ENCODE measurements at places on chromosomes 6 and 20. TPM values are rescaled to one million over a fixed set of nuclear protein-coding genes. Genes with fewer than 3 reads are reported as not detected.

DNA sequence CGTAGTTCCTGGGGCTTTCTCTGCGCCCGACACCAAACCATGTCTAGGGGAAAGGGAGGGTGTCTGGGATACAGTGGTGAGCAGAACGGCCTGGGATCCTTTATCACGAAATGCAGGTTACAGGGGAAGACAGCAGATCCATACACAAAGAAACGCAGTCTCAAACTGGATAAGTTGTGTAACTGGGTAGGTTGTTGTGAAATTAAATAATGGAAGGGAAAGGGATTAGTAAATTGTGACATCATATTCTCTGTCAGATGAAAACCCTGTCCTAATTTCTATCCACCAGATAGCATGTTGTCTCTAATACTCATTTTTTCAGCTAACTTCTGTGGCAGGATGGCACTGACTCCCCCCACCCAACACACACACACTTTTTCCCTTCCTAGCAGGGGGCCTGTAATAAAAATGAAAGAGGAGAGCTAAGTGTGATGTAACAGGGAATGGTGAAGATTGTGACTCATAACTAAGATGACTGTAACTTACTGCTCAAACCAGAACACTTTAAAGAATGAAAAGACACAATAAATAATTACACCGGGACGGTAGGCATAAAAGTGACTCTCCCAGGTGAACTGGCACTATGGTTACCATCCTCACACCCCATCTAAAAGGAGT, 769 bp upstream of the TRPC4AP start:
- peaks cover 41% of the 10 kb centered on the region for H3K4me1 ChIP-seq
- H3K27ac ChIP-seq: peak overlapping the region; percentile 94
- H3K36me3 ChIP-seq: peaks cover 9% of the 10 kb centered on the region
- no peak for DNase-seq
- peak overlapping the region; percentile 83 for H3K4me3 ChIP-seq

DNA sequence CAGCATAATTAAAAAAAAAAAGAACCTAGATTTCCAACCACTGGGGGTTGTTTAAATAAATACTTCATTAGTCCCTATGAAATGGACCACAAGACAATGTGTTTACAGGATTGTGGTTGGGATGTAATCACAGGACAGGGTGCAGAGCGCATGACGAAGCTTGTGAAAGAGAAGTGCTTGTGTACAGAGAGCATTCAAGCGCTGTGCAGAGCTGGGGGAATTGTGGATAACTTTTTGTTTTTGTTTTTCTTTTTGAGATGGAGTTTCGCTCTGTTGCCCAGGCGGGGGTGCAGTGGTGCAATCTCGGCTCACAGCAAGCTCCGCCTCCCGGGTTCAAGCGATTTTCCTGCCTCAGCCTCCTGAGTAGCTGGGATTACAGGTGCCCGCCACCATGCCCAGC, 22.3 kb downstream of the LAMA5 start:
- no peaks in the 10 kb centered on the region for H3K4me1 ChIP-seq
- H3K27me3 ChIP-seq: peaks cover 2% of the 10 kb centered on the region
- H3K4me3 ChIP-seq: no peak overlapping the region
- H3K36me3 ChIP-seq: peaks cover 3% of the 10 kb centered on the region
- no peak overlapping the region for H3K27ac ChIP-seq
- no peak for DNase-seq

DNA sequence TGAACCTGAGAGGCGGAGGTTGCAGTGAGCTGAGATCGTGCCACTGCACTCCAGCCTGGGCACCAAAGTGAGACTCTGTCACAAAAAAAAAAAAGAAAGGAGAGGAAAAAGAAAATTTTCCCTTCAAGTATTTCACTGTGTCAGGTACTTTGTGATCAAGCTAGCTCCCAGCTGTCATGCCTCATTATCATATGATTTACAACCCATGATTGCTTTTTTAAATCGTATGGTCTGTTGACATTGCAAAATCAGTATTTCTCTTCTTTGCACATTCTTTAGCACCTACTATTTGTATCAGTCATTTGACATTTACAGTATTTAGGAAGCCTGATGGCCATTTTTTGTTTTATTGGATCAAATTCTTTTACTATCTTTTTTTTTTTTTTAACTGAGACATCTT, 22.4 kb downstream of the SASH1 start:
- no peaks in the 10 kb centered on the region for H3K36me3 ChIP-seq
- H3K4me3 ChIP-seq: no peak overlapping the region
- H3K27ac ChIP-seq: no peak overlapping the region

GRCh38 chr20:389220-389619, 8.7 kb downstream of the TRIB3 start:
- H3K4me3 ChIP-seq: no peak overlapping the region
- H3K4me1 ChIP-seq: peaks cover 7% of the 10 kb centered on the region
- DNase-seq: no peak
- peaks cover 55% of the 10 kb centered on the region for H3K36me3 ChIP-seq
- no peaks in the 10 kb centered on the region for H3K27me3 ChIP-seq

GRCh38 chr6:141521440-141521839, 611.3 kb upstream of the GJE1 start:
- H3K4me3 ChIP-seq: no peak overlapping the region
- H3K27me3 ChIP-seq: peaks cover 7% of the 10 kb centered on the region
- H3K36me3 ChIP-seq: no peaks in the 10 kb centered on the region
- H3K4me1 ChIP-seq: no peaks in the 10 kb centered on the region
- no peak for DNase-seq

- no peak overlapping the region for H3K27ac ChIP-seq
- no peak overlapping the region for H3K4me3 ChIP-seq
- no peaks in the 10 kb centered on the region for H3K36me3 ChIP-seq
- no peaks in the 10 kb centered on the region for H3K4me1 ChIP-seq
Observed at GRCh38 chr6:8633762-8634161, 198.4 kb upstream of the SLC35B3 start.

DNA sequence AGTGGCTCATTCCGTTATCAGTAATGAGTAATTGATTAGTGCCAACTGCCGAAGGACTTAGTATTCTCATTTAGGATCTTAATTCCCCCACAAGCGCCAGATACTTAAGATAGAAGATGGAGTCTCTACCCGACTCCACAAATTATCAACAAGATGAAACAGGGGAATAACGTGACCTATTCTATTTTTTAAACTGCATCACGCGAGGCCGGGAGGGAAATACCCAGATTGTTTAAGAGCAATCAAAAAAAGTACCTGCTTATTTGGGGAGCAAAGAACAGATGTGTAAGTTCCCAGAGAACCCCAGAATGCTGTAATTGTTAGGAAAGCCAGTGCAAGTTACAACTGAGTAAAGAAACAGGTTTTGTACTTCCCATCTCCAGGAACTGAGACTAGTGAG, 1.1 kb upstream of the MAP3K5 start:
- peak overlapping the region; percentile 94 for H3K27ac ChIP-seq
- peaks cover 27% of the 10 kb centered on the region for H3K4me1 ChIP-seq
- H3K27me3 ChIP-seq: peaks cover 9% of the 10 kb centered on the region
- H3K4me3 ChIP-seq: peak overlapping the region; percentile 89
- DNase-seq: no peak
- H3K36me3 ChIP-seq: peaks cover 3% of the 10 kb centered on the region

- H3K4me3 ChIP-seq: no peak overlapping the region
- no peak overlapping the region for H3K27ac ChIP-seq
- no peaks in the 10 kb centered on the region for H3K4me1 ChIP-seq
- H3K27me3 ChIP-seq: peaks cover 30% of the 10 kb centered on the region
- DNase-seq: no peak
Observed at GRCh38 chr20:59518881-59519706, 85.2 kb upstream of the PHACTR3 start.

- no peak for DNase-seq
- no peak overlapping the region for H3K4me3 ChIP-seq
- no peak overlapping the region for H3K27ac ChIP-seq
- no peaks in the 10 kb centered on the region for H3K36me3 ChIP-seq
- no peaks in the 10 kb centered on the region for H3K27me3 ChIP-seq
- H3K4me1 ChIP-seq: no peaks in the 10 kb centered on the region
Observed at GRCh38 chr20:6184086-6184485, 61.3 kb upstream of the FERMT1 start.

- H3K4me3 ChIP-seq: peak overlapping the region; percentile 61
- H3K4me1 ChIP-seq: peaks cover 62% of the 10 kb centered on the region
- H3K36me3 ChIP-seq: peaks cover 45% of the 10 kb centered on the region
- no peaks in the 10 kb centered on the region for H3K27me3 ChIP-seq
- DNase-seq: no peak
Observed at GRCh38 chr6:111818539-111819226, 54.6 kb downstream of the FYN start.

DNA sequence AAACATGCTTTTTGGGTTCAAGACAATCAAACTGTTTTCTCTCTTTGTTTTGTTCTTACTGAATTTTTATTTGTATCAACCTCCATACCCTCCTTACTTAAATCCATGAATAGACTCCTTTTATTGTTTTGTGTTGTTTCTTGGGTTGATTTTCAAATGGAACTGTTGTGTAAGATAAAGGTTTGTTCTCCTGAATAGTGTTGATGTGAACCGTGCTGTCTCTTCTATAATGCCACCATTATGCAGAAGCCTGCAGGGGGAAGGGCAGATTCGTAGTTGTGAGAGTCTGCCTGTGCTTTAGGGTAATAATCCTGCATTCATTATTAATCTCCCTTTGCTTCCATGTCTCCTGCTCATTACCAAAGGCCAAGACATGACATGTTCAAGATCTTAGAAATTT, 105.9 kb downstream of the CDKAL1 start:
- no peak overlapping the region for H3K4me3 ChIP-seq
- no peak overlapping the region for H3K27ac ChIP-seq
- no peak for DNase-seq
- H3K4me1 ChIP-seq: peaks cover 6% of the 10 kb centered on the region
- H3K36me3 ChIP-seq: peaks cover 8% of the 10 kb centered on the region

- no peak overlapping the region for H3K4me3 ChIP-seq
- H3K27ac ChIP-seq: no peak overlapping the region
- H3K4me1 ChIP-seq: no peaks in the 10 kb centered on the region
- peaks cover 1% of the 10 kb centered on the region for H3K27me3 ChIP-seq
Observed at GRCh38 chr6:167311286-167311685, 13.6 kb upstream of the TTLL2 start.

- peaks cover 6% of the 10 kb centered on the region for H3K27me3 ChIP-seq
- H3K36me3 ChIP-seq: no peaks in the 10 kb centered on the region
- no peaks in the 10 kb centered on the region for H3K4me1 ChIP-seq
- H3K27ac ChIP-seq: no peak overlapping the region
- DNase-seq: no peak
- H3K4me3 ChIP-seq: no peak overlapping the region
Observed at GRCh38 chr6:117985916-117986315, 78.9 kb downstream of the SLC35F1 start.

GRCh38 chr20:59823491-59824259, 109.8 kb downstream of the SYCP2 start:
- no peak for DNase-seq
- H3K36me3 ChIP-seq: no peaks in the 10 kb centered on the region
- H3K27ac ChIP-seq: no peak overlapping the region

- H3K27me3 ChIP-seq: no peaks in the 10 kb centered on the region
- H3K4me3 ChIP-seq: no peak overlapping the region
Observed at GRCh38 chr6:111862314-111862713, 10.9 kb downstream of the FYN start.

- no peak overlapping the region for H3K4me3 ChIP-seq
- H3K27me3 ChIP-seq: no peaks in the 10 kb centered on the region
- no peak for DNase-seq
- peaks cover 40% of the 10 kb centered on the region for H3K36me3 ChIP-seq
- H3K27ac ChIP-seq: no peak overlapping the region
Observed at GRCh38 chr6:16639684-16640480, 121.4 kb downstream of the ATXN1 start.

- H3K4me3 ChIP-seq: no peak overlapping the region
- no peaks in the 10 kb centered on the region for H3K27me3 ChIP-seq
- H3K4me1 ChIP-seq: no peaks in the 10 kb centered on the region
- H3K36me3 ChIP-seq: no peaks in the 10 kb centered on the region
- H3K27ac ChIP-seq: no peak overlapping the region
Observed at GRCh38 chr6:9523462-9523861, 891.4 kb downstream of the TFAP2A start.

DNA sequence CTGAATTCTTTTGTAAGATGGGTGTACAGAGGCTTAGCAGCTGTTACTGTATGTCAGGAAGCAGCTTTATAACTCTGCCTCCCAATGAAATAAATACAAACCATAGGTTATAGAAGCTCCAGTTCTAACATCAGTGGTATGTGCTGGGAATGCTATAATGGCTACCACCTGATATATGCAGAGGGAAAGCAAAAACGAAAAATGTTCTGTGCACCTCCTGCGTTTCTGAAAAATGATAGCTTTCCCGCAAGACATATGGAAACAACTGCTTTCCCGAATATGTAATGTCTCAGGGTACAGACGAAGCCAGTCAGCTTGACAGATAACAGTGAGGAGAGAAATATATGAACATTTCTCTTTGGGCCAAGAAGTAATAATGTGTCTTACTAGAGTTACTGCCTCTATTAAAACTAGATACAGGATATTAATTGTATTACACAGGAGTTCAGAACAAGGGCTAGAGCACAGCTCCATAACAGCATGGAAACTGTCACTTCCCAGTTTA, 517.0 kb upstream of the NRSN1 start:
- H3K4me1 ChIP-seq: no peaks in the 10 kb centered on the region
- no peak for DNase-seq
- no peak overlapping the region for H3K27ac ChIP-seq

DNA sequence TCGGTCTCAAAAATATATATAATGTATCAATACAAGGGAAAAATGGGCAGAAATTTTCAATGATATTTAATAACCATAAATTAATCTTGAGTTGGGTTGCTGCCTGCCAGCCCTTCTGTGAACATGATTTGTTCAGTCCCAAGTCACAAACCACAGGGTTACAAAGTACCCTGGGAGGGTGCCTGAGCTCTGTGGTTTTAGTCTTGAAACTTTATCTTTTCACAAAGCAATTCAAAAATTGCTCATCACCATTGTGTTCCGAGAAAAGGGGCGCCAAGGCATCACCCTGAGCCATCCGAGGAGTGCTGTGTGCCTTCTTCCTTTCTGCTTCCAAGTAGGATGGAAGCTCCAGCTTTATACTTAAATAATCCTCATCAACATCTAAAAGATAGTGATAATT, 141.6 kb upstream of the AKAP12 start:
- H3K27ac ChIP-seq: no peak overlapping the region
- no peak for DNase-seq
- no peaks in the 10 kb centered on the region for H3K27me3 ChIP-seq
- H3K4me3 ChIP-seq: no peak overlapping the region
- peaks cover 6% of the 10 kb centered on the region for H3K4me1 ChIP-seq

DNA sequence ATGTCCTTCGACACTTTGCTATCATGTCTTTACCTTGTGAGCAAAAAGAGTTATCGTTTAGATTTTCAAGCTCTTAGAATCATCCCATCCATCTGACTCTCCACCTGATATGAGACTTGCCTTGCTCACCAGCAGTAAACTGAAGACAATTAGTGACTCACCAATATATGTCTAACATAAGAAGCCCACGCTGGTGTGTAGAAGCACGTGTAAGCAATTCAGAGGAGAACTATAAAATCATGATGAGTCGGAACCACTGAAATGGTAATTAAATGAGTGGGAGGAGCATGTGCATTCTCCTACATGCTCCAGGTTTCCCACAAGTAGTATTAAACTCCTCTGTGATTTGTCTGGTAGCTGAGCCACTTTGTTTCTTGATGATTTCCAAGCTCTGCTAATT, 181.6 kb upstream of the RNF217 start:
- H3K27me3 ChIP-seq: no peaks in the 10 kb centered on the region
- no peaks in the 10 kb centered on the region for H3K36me3 ChIP-seq
- DNase-seq: no peak
- H3K4me3 ChIP-seq: no peak overlapping the region
- H3K4me1 ChIP-seq: no peaks in the 10 kb centered on the region

The EYS gene
- total RNA-seq: not detected

The ARMH2 gene
- not detected for total RNA-seq

The RAMACL gene
- total RNA-seq: 0.29 TPM

The ZNF512B gene
- 28.3 TPM for total RNA-seq

Data from activated T-helper 1 cell treated with anti-CD3 and anti-CD28 coated beads, Interleukin-12 subunit alpha, Interleukin-12 subunit beta, Interleukin-2, Interleukin-4 antibody, amounts not matched to agents 30 ng/mL and 10 ng/mL and 1 ng/mL, durations not matched to agents 14 hours and 24 hours and 36 hours (primary cell).